ENCODE measurements at places on chromosomes 12 and 14.

DNA sequence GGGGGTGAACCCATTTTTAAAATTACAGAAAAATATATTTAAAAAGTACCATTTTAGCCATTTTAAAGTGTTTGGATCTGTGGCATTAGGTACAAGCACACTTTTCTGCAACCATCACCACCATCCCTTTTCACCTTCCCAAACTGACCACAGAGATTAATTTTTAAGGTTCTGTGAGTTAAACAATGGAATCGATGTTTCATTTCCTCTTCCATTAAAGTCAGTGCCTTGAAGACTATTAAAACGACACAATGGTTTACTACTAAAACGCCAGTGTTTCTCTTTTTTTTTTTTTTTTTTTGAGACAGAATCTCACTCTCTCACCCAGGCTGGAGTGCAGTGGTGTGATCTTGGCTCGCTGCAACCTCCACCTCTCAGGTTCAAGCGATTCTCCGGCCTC is 78.1 kb upstream of the GPR68 start:
- no peak for DNase-seq

DNA sequence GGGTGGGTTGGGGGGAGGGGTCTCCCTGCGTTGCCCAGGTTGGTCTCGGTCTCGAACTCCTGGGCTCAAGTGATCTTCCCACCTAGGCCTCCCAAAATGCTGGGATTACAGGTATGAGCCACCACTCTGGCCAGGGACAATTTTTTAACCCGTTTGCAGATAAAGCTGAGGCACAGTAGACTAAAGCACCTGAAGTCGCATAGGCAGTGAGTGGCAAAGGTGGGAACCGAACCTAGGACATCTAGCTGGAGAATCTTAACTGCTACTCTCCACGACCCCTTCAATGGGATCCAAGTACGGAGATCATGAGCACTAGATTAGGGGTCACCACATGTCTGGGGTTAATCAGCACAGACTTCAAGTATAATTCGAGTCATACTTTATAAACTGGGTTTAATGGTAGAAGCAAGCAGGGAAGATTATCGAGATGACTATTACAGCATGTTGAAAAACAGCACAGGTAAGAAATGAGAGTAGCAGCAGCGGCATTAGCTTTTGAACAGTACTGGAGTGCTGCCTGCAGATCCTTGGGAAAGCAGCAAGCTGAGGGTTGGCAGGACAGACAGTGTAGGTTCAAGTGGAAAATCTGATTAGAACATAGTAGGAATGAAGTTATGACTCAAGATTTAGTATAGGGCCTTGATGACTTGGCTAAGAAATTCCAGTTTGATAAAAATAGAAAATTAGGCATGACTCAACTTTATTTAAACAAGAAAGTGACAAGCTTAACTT is 23.9 kb downstream of the NID2 start:
- DNase-seq = peak; percentile 80

GRCh38 chr14:23646648-23647549 is 10.7 kb downstream of the DHRS2 start:
- DNase-seq = peak; percentile 10

DNA sequence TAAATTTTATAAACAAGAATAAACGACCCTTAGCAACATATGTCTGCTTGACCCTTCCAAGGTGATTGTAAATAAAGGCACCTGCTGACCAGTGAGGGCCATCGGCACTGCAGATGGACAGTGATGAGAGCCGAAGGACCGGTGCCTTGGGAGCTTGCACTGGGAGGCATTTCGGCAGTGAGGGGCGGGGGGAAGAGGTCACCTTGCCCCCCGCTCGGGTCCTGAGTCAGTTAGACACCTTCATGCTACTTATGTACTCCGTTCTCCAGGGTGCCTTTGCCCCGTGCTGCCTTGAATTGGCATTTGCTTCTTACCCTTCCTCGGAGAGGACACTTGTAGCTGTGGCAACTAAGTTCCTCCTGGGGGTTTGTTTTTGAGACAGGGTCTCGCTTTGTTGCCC is 23.0 kb downstream of the MMAB start:
- no peak for DNase-seq

GRCh38 chr14:20386276-20386855 is 26.9 kb downstream of the TEP1 start:
- no peak for DNase-seq

DNA sequence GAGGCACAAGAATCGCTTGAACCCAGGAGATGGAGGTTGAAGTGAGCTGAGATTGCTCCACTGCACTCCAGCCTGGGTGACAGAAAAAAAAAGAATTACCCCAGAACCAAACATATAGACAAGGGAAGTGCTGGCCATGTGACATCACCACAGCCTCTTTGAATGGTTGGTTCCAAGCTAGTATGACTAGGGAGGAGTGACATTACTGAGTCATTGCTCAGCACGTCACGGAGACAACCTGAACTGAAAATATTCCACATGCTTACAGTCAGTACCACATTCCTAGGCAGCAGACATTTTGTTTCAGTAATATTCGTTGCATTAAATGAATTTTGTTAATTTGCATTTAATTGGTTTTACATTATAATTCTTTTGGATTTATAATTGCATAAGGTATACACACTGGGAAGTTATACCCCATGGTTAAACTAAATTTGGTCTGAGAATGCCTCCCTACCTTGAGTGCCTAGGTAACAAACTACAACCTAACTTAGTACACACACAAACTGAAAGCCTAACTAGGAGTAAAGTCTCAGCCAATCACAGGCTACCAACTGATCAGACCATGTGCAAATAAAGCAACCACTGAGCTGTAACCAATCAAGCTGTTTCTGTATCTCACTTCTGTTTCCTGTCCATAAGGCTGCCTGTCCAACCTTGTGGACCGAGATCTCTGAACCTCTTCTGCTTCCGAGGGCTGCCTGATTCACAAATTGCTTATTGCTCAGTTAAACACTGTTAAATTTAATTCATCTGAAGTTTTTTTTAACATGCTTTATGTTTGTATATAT is 164.4 kb downstream of the CAND1 start:
- DNase-seq = peak; percentile 58

- no peak for DNase-seq
These were observed 2.1 kb downstream of the GMFB start for GRCh38 chr14:54486685-54487084.

GRCh38 chr14:32950584-32950983 is 11.9 kb downstream of the NPAS3 start:
- no peak for DNase-seq

- DNase-seq = peak; percentile 73
These were observed 130.3 kb upstream of the EGLN3 start for GRCh38 chr14:34081101-34081575.

GRCh38 chr12:108305520-108305919 is 33.6 kb downstream of the CMKLR1 start:
- peak; percentile 59 for DNase-seq

DNA sequence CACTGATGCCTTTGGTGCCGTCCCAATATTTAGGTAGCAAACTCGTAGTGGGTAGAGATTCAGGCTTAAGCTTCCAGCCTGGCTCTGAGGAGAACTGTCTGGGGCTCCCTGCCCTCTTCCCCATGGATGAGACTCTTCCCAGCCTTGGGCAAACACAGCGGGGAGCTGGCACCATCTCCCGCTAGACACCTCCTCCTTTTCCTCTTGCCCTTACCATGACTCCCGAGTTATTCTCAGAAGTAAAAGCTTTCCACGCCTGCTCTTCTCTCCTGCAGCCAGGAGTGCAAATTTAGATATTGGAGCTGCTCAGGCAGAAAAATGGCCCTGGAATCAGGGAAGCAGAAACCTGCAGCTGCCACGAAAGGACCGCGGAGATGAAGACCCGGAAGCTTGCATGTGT is 45.6 kb upstream of the RBM19 start:
- DNase-seq = no peak

- DNase-seq = no peak
These were observed 798.0 kb upstream of the MGAT4C start for GRCh38 chr12:87054226-87054625.

- no peak for DNase-seq
These were observed 805 bp downstream of the MYH7 start for GRCh38 chr14:23434488-23435222.

GRCh38 chr14:54354968-54355641 is 41.7 kb upstream of the CDKN3 start:
- no peak for DNase-seq

- no peak for DNase-seq
These were observed 2.4 kb upstream of the CLEC1B start for GRCh38 chr12:10001171-10001776.

DNA sequence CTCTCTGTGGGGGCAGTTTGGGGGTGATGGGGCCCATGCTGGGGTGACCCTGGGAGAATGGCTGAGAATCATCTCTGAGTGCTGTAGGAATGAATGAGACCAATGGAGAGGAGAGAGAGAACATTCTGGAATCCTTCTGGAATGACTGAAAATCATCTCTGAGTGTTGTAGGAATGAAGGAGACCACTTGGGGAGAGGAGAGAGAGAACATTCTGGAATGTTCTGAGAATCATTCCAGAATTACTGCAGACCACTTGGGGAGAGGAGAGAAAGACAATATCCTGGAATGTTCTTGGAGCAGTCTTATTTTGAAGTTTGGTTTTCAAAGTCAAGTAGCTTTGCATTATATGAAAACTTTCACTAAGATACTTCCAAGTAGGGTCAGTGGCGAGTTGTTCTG is 64.3 kb downstream of the ZNF664 start:
- DNase-seq = no peak

GRCh38 chr12:52156757-52157565 is 34.9 kb downstream of the KRT80 start:
- DNase-seq = peak; percentile 18

Data from RCC 7860 (cell line).